ENCODE measurements at places on chromosomes 7 and 10.

DNA sequence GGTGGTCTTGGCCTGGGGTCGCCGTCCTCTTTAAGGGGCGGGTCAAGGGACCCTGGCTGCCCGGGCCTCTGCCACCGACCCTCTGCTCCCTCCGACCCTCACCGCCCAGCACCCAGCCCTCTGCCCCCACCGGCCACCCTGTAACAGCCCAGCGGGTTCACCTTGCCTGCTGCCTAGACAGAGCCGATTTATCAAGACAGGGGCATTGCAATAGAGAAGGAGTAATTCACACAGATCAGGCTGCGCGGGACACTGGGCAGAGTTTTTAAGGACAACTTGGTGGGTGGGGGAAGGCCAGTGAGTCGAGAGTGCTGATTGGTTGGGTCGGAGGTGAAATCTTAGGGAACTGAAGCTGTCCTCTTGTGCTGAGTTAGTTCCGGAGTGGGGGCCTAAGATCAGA is 779 bp upstream of the ADCK2 start:
- DNase-seq = no peak

- DNase-seq = no peak
These were observed 49.1 kb downstream of the OSBPL3 start for GRCh38 chr7:24930856-24931255.

- DNase-seq = no peak
These were observed 1.3 kb upstream of the BMPER start for GRCh38 chr7:33903791-33904680.

DNA sequence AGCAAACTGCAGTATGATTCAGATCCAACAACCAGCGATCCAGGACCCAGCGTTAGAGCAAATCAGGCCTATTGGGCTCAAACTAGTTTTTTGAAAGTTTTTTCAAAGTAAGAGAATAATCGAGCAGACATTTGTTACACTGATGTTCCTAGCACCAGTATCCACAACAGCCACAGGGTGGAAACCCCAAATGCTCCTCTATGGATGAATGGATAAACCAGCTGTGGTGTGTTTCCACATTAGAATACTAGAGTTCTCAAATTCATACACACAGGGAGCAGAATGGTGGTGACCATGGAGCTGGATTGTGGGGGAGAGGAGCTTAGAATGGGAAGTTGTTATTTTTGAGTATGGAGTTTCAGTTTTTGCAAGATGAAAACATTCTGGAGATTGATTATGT is 60.7 kb downstream of the PDIA4 start:
- no peak for DNase-seq

GRCh38 chr7:153943861-153944260 is 108.3 kb upstream of the DPP6 start:
- no peak for DNase-seq

- no peak for DNase-seq
These were observed 498.1 kb downstream of the KCNMA1 start for GRCh38 chr10:77139252-77140160.

- no peak for DNase-seq
These were observed 77.6 kb upstream of the IMMP2L start for GRCh38 chr7:111639934-111640333.

DNA sequence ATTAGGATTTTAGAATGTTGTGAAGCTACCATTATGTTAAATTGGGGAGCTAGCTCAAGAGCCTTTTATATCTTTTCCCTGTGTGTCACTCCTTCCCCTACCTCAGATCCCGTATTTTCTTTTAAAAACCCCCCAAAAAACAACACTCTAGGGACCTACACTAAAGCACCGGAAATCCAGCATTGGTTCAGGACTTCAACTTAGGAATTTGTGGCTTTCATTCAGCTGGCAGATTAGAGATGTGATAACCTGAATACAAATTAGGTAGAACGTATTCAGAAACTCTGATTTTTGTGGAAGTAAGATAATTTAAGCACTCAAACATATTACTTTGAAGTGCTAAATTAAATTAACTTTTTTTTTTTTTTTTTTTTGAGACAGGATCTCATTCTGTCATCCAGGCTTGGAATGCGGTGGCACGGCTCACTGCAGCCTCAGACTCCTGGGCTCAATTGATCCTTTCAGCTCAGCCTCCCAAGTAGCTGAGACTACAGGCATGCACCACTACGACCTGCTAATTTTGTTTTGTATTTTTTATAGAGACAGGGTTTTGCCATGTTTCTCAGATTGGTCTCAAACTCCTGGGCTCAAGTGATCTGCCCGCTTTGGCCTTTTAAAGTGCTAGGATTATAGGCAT is 6.8 kb downstream of the TBC1D12 start:
- DNase-seq = no peak

- DNase-seq = no peak
These were observed 36.3 kb upstream of the SH2D4B start for GRCh38 chr10:80501381-80501912.

- no peak for DNase-seq
These were observed 69.6 kb downstream of the SHOC2 start for GRCh38 chr10:110989016-110989415.

- DNase-seq = no peak
These were observed 40.4 kb upstream of the TMEM229A start for GRCh38 chr7:124073310-124073645.

DNA sequence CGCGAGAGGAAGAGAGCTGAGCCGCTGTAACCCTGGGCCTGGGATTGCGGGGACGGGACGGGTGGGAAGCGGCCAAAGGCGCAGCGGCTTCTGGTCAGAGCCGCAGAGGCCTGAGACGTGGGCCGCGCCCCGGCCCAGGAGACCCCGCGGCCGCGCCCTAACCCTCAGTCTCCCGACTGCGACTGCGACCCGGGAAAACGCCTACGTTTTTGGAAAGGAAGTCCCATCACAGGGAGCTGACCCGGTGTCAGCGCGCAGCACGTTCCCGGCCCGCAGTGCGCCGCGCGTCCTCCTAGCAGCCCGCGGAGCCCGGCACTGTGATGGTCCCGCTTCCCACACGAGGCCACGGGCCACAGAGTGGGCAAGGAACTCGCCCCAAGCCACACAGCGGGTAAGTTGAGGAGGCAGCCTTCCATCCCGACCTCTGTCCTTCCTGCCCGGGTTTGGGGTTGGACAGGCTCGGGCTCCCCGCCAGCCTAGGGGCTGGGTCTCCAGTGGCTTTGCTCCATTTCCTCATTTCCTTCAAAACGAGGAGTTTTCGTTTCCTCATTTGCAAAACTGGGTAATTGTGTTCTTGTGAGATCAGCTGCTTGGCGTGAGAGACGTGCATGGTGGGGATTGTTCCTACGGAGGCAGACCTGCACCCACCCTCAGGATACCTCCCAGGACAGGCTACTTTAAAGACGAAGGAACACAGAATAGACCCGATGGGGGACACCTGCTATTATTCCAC is 1.2 kb downstream of the GPNMB start:
- no peak for DNase-seq

DNA sequence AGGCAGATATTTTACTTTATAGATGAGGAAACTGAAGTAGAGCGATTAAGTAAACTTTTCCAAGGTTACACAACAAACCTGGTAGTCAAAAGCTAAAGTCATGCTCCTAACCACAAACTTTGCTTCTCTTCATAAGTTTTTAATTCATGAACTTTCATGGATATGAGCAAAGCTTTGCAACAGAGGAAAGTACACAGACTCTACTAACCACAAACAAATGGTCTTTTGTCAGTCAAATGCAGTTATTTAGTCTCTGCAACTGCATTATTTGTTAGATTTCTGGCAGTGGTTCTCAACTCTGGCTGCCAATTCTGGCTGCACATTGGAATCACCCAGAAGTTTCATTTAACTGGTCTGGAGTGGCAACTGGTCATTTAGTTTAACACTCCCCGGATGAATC is 140.6 kb upstream of the TMEM168 start:
- no peak for DNase-seq

GRCh38 chr10:115932099-115932498 is 340.9 kb downstream of the GFRA1 start:
- no peak for DNase-seq

- DNase-seq = no peak
These were observed 22.6 kb downstream of the EPDR1 start for GRCh38 chr7:37942934-37943610.

DNA sequence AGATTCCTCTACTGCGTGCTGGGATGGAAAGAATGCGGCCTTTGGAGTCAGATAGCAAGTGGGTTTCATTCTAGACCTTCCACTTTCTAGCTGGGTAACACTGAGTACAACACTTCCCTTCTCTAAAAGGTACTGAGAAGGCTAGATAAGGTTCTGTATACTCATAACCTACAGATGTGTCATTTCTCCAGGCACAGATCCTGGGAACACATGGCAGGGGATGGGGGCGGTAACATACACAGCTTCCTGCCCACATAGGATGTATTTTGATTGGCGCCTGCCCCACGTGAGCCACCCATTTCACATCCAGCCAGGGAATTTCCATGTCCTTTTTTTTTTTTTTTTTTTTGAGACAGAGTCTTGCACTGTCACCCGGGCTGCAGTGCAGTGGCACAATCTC is 31.8 kb downstream of the KLRG2 start:
- DNase-seq = no peak

- DNase-seq = no peak
These were observed 4.9 kb upstream of the CLDN3 start for GRCh38 chr7:73774923-73775322.

DNA sequence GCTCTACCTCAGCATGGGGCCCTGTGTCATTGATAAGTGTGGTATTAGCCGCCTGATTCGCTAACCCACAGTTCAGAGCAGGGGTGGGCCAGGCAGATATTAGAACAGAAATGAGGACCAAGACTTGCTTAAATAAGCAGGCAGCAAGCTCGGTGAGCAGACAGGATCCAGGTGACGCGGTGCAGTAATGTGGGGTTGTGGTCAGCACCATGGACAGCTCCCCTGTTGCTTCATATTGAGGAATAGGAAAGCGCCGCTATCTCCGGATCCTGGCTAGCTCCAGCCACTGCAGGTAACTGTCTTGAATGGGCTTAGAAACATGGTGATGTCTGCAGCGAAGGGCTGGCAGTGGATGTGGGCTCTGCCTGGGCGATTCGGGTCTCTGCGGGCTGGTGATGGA is 51.3 kb upstream of the GPR26 start:
- DNase-seq = peak; percentile 10

DNA sequence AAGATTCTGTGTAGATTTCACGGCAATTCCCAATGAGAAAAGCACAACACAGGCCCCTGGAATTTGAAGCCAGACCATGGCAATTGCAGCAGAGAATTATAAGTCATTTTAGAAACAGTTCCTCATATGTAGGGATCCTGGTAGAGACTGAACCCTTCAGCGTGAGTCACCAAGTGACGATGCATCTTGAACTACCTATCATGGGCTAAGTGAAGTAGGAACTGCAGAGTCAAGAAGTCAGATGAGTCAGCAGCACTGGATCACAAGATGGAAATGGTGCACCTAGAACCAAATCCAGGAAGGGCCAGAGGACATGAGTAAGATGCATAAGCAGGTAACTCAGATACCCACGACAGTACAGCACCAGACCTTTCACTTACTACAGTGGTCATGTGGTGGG is 140.0 kb upstream of the TPK1 start:
- no peak for DNase-seq

DNA sequence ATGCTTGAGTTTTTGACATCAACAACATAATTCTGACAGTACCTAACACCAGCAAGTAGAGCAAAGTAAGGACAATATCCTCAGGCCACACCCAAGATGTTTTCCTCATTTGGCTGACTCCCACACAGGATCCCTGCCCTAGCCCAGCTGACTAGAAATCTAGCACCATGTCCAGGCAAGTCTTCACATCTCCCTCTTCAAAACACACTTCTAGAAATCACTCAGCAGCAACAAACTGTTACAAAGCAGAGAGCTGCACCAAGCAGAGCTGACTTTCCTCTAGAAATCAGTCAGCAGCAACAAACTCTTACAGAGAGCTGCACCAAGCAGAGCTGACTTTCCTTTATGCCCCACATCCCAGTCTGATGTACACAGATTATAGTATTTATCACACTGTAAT is 7.7 kb downstream of the TMEM168 start:
- no peak for DNase-seq

DNA sequence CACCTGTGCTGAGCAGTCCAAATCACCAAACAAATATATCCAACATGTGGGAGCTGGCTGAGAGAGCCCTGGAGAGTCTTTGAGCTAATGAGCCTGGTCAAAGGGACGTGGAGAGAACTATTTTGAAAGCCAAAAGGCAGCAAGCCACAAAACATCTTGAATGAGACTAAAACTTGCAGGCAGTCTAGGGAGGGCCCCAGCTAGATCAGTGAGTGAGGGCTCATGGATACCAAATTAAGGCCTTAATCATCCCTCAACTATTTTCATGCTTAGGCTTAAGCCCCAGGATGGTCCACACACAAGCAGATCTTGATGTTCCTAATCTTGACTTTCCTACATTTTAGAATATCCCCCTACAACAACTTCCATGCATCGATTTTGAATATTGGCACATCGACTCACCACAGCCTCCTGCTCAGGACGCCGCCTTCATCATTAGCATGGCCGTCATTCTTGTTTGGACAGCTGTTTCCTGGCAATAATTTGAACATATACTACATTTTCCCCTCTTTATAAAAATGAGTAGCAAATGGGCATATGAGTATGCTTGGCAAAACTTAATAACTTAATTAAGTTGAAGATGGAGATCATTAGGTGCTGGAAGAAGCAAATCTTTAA is 86.9 kb upstream of the ADAM12 start:
- no peak for DNase-seq

DNA sequence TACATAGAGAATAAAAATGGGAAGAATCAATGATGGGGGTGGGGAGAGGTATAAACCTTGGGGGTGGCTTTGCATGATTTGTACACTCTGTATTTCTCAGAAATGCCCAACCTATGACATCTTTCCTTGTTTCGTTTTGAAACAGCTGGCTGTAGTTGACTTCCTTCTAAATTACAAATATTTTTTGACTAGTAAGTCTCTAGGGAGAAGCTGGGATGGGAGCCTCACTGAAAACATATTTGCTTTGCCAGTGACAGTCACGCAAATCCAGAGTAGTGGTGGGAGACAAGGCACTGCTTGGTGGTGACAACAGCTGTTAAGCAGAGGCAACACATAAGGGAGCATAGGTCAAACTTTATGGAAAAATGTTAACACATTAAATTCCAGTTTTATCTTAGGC is 440.5 kb downstream of the SEMA3D start:
- no peak for DNase-seq

DNA sequence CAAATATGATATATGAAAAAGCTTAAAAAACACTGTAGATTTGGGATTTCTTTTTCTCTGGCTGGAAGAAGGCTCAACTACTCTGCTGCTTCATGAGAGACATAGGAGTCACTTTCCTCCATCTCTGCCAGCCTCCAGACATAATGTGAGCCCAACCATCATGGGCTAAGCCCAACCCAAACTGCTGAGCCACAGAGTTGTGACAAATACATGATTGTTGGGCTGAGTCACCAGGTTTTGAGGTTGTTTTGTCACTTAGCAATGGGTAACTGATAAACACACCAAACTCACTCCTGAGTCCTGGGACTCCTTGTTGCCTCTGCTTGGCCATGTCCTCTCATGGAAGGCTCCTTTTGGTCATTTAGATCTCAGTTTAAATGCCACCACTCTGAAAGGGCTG is 381.8 kb upstream of the FZD8 start:
- DNase-seq = no peak

DNA sequence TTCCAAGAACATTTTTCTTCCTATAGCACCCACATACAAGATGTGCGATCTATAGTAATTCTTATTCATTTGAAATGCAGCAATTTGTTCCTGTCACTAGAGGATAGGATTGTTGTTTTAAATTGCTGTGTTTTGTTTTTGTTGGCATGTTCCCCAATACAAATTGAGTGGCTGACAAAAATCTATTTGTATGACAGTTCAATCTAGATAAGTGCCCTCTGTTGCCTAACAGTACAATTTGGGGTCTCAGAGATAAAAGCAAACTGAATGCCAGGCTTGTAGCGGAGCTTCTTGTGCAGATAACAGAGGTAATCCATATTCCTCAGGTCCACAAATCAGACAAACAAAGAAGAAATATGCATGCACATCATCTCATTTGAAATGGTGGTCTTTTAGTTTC is 68.8 kb downstream of the VTI1A start:
- no peak for DNase-seq

All from CD4-positive, alpha-beta memory T cell (primary cell).